Activated naive CD4-positive, alpha-beta T cell treated with anti-CD3 and anti-CD28 coated beads for 36 hours (primary cell): ENCODE measurements at places on chromosomes 1 and 21.
A peak's percentile ranks its signal among the peaks of the same experiment; 100 is the strongest.

- DNase-seq = no peak
Measured at GRCh38 chr1:40199126-40199525, 37.9 kb downstream of the RLF start.

GRCh38 chr1:49229555-49229954, 452.9 kb upstream of the BEND5 start:
- DNase-seq = no peak

- DNase-seq = no peak
Measured at GRCh38 chr1:6638226-6638625, 13.6 kb downstream of the THAP3 start.

DNA sequence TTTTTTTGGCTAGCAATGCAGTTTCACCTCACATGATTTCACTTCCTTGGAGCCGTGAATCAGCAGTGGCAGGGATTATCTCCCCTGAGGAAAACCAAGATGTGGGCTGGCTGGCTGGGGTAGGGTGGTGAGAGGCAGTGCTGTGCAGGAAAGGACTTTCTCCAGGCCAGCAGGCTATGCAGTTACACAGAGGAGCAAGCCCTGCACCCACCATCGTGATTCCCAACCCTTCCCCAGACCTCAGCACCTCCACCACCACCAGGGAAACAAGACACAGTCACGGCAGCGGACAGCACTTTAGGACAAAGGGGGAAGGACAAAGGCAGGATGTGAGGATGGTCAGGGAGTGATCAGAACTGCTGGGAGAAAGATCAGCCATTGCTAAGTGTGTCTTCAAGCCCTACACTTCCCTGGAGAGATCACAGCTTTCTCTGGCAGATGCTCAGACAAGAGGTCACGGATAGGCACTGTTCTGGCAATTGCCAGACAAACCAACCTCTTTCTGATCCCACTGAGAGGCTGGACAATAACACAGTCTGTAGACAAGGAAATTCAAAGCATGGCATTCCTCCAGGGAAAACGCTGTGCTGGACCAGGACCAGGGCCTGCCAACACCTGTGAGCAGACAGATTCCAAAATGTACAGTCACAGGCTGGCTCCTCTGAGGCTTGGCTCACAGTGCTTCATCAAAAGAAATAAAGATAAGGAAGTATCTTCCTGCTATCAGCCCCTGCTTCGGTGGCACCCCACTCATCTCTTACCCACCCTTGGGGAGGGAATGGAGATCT, 509.4 kb downstream of the SMYD3 start:
- DNase-seq = no peak

- no peak for DNase-seq
Measured at GRCh38 chr1:63214553-63214952, 107.8 kb upstream of the FOXD3 start.

DNA sequence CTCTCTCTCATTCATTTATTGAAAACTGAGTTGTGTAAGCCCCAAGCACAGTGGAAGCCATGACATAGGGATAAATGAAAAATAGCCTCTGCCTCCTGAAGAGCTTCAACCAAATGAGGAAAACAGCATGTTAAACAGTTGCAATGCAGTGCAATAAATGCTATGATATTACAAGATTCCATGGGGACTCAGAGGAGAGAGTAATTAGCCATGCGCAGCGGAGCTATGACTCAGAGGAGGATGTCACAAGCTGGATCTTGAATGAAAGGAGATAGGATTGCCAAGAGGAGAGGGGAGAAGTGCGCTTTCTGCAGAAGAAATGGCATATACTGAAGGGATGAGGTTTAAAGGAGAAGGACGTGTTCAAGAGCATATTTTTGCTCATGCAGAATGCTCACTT, 231.3 kb upstream of the PLXNA2 start:
- no peak for DNase-seq

- DNase-seq = peak; percentile 14
Measured at GRCh38 chr1:205438213-205439158, 16.6 kb upstream of the LEMD1 start.

GRCh38 chr1:20366056-20366462, 75.4 kb downstream of the VWA5B1 start:
- no peak for DNase-seq

GRCh38 chr1:94772230-94772641, 47.9 kb upstream of the SLC44A3 start:
- DNase-seq = no peak

DNA sequence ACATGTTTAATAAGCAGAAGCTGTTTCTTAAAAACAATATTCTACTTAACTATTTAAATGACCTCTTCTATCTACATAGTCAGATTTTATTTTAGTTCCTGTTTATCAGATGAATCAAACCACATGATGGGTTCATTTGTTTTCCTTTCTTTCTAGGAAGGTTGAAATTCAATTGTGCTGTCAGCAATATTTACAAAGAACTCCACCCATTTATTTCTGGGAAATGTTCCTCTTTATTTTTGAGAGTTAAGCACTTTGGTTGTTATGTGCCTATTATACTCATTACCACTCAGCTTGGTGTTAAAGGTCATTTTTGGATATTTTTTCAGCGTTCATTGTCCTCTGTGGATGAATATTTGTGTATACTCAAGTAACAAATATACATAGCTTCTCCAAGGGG, 84.9 kb downstream of the C4BPA start:
- no peak for DNase-seq

DNA sequence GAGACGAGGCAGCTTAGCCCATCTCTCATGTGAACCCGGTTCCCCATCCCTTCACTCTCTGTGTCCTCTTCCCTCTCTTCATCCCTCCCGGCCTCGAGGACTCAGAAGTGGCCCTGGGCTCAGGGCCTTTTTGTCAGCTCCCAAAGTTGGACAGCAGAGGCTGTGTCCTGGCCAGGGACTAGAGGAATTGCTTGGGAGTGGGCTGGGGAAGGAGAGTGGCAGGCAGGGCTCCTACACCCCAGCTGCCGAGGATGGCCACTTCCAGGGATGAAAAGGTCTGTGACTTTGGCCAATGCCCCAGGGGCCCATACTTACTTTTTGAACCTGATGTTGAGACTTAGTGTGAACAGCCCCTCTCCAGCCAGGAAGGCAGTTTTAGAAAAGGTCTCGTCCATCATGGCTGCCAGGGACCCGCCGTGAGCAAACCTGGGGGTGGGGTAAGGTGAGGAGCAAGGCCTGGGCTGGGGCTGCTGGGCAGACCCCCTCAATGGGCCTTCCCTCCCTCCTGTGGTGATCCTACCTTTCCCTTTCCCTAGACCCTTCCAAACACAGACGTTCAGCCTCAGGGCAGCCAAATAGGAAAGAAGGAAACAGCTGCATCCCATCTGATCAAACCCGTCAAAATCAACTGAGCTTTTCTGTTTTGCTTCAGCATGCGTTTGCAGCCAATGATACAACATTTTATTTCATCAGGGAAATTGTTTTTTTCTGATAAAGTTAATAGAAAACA, 5.5 kb downstream of the THEM5 start:
- DNase-seq = no peak

- DNase-seq = peak; percentile 90
Measured at GRCh38 chr1:40315239-40315794, 1.8 kb downstream of the COL9A2 start.

DNA sequence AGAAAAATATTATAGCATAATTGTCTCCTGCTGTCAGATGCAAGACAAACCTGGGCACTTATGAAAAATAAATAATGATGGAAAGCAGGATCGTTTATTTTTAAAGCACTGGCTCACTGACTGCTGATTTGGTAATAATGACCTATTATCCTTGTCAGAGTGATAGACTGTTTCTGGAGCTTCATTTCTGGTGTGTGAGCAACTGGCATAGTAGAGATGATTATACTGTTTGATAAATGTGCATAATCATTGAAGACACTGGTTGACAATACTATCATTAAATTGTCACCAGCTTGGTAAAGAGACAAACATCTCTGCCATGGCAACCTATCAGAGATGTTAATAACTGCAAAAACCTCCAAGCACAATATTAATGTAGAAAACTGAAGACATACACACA, 179.9 kb upstream of the ZNF644 start:
- no peak for DNase-seq

GRCh38 chr1:44934791-44935190, 51.6 kb downstream of the EIF2B3 start:
- no peak for DNase-seq

- no peak for DNase-seq
Measured at GRCh38 chr1:176522310-176522845, 59.4 kb downstream of the PAPPA2 start.

- DNase-seq = no peak
Measured at GRCh38 chr1:17258116-17258757, 9.3 kb downstream of the PADI3 start.

DNA sequence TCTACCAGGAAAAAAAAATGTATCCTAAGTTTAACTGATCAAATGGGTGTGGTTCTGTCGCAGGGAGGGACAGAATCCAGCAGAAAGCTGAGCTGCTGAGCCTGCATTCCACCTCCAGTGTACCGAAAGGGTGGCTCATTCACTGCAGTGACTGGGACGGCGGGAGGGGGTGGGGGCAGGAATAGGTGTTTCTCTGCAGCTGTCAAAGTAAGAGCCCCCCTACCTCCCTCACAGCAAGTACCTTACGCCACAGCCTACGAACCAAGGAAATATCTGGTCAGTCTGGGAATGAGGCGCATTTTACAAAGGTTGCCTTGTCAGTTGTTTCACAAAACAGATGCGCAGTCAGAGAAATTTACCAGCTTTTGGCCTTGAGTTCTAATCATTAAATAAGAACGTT, 1.7 kb downstream of the S100B start:
- no peak for DNase-seq

- DNase-seq = peak; percentile 76
Measured at GRCh38 chr1:11749203-11749689, 12.7 kb upstream of the C1orf167 start.

DNA sequence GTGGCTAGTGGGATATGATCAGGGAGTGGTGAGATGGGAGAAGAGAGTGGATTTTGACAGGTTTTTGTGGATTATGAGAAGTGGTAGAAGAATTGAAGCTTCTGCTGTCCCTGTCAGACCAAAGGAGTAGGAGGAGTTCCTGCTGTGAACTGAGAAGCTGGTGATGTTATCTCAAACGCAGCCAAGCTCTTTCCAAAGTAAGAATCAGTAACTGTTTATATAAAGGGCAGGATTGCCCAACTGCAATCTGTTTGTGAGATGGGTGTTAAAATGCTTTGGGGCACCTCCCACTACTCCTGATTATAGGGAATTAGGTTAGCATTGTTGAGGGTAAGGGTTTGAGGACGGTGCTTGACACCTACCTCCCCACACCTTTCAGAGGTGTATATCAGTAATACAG, 60.5 kb upstream of the USP25 start:
- DNase-seq = no peak

DNA sequence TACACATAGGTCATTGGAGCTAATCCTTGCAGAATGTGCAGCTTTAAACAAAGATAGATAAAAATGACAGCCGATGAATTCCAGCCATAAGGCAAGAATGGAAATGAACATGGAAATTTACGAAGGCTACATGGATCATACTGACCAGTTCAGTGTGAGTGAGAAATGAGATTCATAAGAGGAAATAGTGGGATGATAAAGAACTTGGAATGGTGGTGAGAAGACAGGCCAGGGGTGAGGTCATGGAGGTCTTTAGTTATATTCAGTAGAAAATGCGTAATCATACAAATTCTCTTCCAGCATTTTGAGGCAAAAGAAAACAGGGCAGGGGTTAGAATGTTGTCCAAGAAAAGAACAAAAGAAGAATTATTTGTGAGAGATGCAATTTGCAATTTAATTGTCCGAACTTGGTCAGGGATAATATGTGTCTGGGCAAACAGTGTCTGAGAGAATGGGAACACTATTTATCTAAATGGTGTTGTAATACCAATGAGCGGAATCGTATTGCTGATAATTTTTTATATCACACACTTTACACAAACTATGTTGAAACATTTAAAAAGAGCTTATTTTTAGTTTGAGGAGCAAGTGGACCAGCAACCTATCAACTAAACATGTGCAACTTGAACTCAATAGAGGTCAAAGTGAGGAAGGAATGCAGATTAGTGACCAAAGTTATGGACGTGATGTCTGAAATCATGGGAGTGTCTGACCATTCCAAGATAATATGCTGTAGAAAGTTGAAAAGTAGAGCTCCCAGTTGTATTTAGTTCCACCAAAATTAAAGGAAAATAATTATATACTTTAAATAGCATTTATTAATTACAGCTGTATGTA, 739.0 kb upstream of the NCAM2 start:
- DNase-seq = no peak

DNA sequence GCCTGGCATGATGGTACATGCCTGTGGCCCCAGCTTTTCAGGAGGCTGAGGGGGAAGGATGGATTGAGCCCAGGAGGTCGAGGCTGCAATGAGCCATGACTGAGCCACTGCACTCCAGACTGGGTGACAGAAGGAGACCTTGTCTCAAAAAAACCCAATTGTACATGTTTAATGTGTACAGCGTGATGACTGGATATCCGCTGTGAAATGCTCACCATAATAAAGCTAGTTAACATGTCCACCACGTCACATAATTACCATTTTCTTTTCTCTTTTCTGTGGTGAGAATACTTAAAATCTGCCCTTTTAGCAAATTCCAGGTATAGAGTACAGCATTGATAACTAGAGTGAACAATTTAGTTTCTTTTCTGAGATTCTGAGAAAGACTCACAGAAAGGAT, 24.0 kb downstream of the TMPRSS2 start:
- DNase-seq = no peak

DNA sequence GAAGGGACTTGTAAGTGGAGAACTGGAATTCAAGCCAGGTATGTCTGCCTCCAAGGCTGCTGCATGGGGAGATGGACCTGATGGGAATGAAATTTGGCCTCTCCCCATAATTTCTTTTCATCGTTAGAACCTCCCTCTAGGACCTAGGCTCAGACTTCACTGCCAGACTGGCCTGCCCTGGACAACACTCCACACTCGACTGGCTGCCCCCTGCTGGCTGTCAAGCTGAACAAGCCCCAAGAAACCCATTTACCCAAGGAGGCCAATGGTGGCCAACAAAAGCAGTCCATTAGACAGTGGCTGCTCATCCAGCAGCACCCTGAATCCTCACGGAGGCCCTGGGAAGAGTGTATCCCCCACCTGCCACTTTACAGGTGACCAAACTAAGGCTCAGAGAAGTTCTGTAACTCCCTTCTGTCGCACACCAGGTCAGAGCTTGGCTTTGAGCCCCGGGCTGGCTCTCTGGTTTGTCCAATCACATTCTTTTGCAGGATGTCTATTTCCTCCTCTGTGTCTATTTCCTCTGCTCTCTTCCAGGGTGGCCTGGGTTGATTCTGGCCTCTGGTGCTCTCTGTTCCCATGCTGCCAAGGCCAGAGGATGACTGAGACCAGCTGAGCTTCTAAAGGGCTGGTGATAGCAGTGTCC, 3.8 kb downstream of the RNF186 start:
- peak; percentile 74 for DNase-seq

DNA sequence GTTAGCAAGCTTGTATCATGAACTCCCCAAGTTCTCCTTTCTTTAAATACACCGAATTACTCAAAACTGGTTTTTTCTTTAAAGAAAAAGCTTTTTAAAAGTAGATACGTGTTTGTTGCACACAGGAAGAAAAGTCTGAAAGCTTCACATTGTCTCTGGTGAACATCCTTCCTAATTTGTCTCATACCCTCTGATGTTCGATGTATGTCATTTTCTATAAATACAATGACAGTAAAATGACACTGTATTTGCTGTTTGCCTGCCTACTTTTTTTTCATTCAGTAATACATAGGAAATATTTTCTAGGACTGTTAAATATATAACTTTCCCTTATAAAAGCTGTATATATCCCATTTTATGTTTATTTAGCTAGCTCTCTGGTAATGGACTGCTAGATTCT, 153.9 kb downstream of the GALNT2 start:
- no peak for DNase-seq
